ENCODE measurements at places on chromosomes 2 and 18.

DNA sequence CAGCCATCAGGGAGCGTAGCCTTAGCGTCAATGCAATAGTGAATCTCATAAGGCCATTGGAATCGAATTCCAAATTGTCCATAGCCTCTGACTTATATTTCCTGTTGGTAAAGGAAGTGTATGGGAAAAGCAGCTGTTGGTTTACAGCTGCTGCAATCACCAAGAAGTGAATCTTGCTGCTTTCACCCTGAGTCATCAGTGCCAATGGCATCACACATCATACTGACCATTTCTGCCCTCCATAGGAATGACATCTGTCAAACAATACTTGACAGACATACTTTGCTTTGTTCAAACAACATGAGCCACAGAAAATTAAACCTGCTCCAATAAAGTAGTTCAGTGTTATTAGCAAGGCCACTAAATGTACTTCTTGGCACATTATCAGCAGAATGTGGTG, 111.2 kb upstream of the KLHL29 start:
- no peak for DNase-seq

DNA sequence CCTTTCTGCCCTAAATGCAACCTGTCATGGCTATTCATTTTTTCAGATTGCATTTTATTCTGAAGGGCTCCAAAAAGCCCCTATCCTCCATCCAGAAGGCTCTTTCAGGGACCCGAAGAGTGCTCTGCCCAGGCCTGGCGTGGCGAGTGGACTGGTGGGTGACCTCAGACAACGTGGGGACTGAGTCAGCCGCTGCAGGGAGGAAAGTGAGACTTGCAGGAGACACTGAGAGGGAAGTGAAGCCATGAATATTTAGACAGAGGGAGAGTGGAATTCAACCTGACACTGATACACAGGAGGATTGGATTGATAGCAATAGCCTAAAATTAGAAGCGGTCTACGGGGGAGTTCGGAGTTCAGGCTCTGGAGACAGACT, 63.6 kb upstream of the SIX2 start:
- no peak for DNase-seq

GRCh38 chr2:180146114-180146513, 139.0 kb upstream of the CWC22 start:
- no peak for DNase-seq

DNA sequence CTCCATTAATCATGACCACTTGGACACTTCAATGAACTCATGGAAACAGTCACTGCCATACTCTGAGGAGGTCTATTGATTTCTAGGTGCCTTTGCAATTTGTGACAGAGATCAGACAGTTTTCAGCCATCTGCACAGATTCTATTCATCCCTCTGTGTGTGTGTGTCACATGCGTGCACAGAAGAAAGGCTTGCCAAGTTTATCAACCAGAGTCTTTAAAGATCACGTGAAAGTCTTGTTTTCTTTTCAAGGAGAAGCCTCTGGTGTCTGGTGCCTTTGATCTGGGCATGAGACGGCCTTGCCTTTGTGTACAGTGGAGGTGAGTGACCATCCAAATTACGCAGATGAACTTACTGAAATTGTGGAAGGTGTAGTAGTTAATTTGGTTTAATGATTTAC, 164.2 kb downstream of the VAPA start:
- DNase-seq, result no peak

DNA sequence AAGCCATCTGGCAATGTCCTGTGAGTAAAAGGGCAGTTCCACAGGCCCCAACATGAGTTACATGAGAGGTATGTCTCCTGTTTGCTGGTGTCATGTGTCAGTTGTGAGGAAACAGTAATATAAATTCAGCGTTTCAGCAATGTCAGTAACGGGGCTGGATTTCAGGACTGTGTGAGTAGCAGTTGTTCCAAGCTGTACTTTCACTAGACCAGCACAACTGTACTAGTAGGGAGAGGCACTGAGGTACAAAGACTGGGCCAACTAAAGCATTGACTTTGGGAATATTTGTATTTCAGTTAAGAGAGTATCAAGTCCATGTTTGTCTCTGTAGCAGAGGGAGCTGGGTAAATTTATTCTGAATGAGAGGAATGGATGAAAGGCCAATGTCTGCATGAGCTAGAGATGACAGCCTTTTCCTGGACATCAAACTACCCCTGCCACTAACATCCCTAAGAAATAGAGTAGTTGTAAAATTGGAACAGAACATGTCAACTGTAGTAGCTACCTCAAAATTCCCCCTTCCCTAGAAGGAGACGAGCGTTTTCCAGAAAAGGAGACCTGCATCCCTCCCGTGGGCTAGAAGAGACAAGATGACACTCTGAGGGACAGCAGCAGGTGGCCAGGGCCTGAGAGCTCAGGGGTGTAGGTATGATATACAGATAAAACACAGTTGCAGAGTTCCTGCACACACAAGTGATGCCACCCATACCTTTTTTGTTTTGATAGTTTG, 24.4 kb downstream of the EIF4E2 start:
- no peak for DNase-seq

GRCh38 chr2:31254237-31255203, 20.6 kb downstream of the EHD3 start:
- DNase-seq, result no peak

DNA sequence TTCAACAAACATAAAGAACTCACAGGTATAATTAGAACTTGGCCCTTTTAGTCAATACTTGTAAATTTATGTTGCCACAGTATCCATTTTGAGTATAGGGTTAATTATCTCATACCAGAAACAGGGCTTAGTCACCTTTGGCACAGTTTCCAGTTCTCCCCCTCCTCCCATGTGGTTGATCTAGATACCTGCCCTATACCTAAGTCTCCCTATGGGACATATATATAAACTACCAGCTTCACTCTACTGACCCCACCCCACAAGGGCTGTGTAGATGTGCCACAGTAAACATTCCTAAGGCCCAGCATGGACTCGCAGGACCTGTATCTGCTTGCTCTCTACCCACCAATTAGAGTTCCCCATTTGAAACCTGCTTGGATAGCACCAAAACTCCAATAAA, 371.7 kb upstream of the RND3 start:
- DNase-seq, result no peak
